ENCODE measurements at places on chromosomes 1 and 21.
A peak's percentile ranks its signal among the peaks of the same experiment; 100 is the strongest.

GRCh38 chr1:99110140-99111041 lies 105.7 kb upstream of the PLPPR5 start:
- no peak for DNase-seq

DNA sequence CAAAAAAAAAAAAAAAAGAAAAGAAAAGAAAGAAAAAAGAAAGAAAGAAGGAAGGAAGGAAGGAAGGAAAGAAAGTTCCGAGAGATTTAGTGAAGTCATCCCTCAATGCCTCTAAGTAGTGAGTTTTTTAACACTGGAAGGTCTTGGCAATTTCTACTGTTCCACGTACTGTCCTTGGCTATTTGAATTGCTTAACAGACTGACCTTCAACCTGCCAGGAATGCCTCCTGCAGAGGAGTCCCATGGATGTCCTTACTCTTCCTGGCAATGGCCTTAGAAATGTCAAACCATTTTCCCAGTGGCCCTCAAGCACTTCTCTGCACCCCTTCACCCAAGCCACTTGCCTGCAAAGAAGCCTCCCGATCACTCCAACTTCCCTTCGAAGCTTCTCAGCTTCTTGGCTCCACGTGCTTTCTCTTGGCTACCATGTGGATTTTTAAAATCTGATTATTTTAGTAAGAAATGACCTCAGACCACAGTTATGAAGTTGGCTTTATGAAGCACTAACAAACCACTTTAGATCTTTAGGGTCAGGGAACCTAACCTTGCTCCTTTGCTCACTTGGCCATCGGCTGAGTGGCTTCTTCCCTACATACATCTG lies 43.7 kb upstream of the ABCG1 start:
- no peak for DNase-seq

DNA sequence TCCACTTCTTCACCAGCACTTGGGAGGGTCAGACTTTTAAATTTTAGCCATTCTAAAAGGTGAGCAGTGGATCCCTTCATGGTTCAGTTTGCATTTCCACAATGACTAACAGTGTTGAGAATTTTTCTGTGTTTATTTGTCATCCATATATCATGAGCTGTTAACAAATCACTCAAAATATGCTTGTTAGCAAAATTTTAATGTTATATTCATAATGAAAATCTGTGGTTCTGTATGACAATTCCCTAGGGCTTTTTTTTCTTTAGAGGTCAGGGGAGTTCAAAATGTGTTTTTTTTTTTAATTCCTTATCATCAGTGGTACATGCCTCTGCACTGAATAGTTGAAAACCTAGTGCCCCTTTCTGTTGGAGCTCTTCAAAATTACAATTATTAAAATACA lies 682.2 kb upstream of the ADGRL2 start:
- no peak for DNase-seq

GRCh38 chr1:66374148-66374547 lies 159.8 kb upstream of the SGIP1 start:
- DNase-seq: no peak

GRCh38 chr1:46152016-46152415 lies 19.6 kb upstream of the PIK3R3 start:
- DNase-seq: no peak

DNA sequence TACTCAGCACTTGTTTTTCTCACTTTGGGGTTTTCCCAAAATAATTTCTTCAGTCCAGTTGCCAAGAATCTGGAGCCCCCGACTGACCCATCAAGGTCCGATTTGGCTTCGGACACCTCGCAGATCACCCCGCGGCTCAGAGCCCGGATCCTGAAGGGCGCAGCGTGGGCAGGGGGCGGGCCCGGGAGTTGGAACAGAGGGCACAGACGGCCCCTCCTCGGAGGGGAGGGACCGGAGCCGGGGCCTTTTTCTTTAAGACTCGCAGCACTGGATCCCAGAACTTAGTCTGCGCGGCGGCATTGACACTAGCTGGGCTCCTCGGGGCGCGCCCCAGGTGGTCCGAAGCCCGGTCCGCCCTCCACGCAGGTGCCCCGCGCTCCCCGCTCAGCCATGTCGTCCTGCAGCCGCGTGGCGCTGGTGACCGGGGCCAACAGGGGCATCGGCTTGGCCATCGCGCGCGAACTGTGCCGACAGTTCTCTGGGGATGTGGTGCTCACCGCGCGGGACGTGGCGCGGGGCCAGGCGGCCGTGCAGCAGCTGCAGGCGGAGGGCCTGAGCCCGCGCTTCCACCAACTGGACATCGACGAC lies at the start of gene CBR3:
TSS of gene CBR3 (plus strand) at position 277 of the 588 bp plus-strand sequence. CDS start at position 391, 114 bp downstream.
- peak; percentile 41 for DNase-seq
